ENCODE measurements at places on chromosomes 13 and 19.

- DNase-seq: no peak
These were observed at the start of gene SYDE1 for GRCh38 chr19:15107061-15108010. TSS of gene SYDE1 (plus strand) at chr19:15107401. CDS start at chr19:15107434, 33 bp downstream.

DNA sequence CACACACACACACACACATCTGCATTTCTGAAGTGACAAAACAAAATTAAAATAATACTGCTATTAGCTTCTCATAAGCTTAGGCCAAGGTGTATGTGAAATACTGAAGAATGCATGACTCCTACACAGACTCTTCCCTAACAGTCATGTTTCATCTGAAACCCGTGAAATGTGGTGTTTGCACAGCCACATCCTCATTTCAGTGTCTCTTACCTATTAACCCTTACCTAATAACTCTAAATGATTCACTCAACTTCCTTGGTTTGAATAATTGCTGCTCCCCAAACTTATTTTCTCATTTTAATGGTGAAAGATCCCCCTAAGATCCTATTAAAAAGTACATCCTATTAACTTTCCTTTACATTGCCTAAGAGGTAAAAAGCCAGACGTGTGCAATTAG is 117.6 kb downstream of the MIPEP start:
- DNase-seq: no peak

DNA sequence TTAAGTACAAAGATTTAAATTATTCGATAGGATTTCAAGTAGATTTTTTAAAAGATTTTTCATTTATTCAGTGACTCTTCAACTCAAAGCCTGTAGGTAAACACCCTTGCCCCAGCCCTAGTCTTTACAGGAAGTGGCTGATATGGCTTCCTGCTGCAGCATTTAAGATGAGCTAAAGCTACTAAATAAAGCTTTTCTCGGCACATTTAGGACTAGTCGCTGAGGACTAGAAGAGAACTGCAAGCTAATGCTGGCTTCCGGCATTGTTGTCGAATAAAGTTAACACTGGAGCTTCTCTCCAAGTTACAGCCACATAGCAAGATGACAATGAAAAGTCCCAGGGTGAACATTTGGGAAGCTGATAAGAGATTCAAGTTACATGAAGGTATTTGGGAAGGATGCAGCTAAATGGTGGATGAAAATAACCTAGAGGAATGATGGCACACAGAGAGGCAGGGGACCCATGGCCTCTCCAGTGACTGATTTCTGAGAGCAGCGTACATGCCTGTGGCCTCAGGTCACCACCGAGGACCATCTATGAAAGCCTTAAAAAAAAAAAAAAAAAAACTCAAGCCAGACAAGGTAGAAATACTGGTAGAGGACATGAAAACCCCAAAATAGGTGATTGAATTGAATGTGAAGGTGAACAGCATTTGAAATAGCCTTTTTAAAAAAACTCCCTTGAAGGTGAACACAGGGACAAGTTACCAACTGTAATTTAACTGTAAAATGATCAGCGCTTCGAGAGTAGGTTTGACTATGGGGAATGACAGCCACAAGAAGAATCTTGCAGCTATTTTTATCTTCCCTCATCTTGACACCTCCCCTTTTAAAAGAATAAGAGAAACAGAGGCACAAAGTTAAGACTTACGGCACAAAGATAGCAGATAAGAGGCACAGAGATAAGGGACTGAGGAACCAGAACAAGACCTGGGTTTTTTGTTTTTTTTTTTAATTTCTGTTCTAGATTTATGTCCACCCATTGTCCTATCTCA is 155.4 kb downstream of the DCT start:
- peak; percentile 72 for DNase-seq

DNA sequence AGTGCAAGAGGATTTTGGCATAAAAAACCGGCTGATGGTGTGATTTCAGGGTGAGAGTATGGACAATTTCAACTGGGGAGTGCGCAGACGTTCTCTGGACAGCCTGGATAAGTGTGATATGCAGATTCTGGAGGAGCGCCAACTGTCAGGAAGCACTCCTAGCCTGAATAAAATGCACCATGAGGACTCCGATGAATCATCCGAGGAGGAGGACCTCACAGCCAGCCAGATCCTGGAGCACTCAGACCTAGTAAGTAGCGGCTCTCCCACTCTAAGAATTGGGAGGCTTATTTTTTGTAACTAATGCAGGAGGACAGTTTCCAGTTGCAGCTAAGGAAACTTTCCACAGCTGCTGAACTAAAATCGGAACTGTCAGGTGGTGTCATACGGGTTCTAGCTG is 53.6 kb downstream of the ZAR1L start:
- no peak for DNase-seq

- peak; percentile 23 for DNase-seq
These were observed 11.6 kb upstream of the RETN start for GRCh38 chr19:7657131-7657751.

- DNase-seq: no peak
These were observed 31.9 kb downstream of the ATP4B start for GRCh38 chr13:113625965-113626721.

DNA sequence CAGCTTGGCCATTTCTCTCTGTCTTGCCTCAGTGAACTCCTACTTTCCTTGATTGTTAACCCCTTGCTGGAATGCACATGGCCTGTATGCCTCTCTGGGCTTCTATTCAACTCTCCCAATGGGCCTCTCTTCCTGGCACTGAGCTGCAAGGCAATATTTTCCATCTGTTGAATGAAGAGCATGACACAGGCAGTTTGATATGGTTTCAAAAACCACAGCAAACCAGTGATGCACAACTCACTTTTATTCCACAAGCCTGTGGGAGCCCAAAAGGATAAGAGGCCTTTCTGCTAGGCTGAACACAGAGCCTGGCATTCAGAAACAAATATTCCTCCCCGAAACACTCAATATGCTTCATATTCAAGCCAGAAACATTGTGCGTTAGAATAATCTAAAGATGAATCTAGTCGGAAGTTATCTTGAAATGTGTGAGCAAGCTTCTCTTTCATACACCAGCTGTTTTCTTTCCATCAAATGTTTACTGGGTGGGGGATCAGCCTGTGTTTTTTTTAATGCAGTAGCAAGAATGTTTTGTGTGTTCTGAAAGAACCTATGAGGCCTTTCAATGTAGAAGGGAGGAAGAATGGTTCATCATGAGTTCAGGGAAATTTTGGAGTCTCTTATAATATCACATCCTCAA is 443.1 kb upstream of the SPRY2 start:
- DNase-seq: no peak

DNA sequence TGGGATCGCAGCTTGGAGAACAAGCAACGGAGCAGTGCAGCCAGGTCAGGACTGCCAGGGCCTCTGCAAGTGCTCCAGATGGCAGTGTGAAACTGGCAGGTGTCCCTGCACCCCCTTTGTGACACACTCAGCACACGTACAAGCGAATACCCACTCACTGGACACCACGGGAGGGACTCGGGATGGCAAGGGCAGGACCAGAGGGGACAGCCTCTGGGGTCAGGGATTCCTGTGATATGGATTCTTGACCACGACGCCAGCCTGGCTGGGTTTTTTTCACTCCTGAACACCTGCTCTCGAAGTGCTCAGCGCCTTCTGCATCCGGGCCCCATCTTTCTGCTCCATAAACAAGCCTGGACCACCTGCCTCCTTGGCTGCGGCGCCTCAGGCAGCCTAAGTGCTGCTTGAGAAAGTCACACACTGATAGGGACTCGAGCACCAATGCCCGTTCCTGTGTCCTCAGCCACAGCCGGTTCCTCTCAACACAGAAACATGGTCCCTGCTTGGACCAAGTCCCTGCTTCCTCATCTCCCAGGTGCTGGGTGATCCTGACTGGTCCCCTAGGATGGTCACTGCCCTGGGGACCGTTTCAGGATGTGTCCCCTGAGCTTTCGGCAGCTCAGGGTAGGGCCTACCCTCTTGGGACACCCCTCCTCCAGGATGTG is 22.0 kb downstream of the ELAVL1 start:
- DNase-seq: no peak

DNA sequence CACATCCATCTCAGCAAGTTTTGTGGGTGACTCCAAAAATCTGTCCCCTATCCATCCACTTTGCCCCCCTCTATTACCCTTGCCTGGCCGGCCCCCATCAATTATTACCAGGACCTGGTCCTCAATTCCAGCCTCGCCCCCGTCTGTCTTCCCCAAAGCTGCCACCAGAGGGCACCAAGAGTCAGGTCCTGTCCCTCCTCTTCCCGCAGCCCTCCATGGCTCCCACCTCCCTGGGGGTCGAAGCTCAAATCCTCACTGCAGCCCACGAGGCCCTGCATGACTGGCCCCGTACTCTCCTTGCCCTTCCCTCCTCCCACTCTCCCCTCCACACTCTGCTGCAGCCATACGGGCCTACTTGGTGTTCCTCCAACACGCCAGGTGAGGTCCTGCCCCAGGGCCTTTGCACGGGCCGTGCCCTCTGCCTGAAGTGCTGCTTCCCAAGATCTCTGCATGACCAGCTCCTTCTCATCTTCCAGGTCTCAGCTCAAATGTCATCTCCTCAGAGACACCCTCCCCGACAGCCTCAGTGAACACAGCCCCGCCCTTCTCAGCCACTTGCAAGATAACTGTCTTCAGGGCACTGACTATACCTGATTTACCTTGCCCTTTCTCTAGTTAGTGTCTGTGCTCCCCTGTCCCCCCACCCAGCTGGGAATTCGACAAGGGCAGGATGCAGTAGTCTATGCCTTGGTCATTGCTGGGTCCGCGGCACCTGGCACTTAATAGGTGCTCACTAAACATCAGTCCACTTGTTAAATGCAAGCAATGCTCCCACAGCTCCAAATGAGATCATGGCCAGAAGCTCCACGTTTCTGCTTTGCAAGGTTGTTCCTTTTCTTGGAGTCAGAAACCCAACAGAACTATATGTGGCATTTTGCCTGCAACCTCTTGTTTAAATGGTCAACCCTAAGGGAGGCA is 16.8 kb upstream of the SEMA6B start:
- peak; percentile 64 for DNase-seq

DNA sequence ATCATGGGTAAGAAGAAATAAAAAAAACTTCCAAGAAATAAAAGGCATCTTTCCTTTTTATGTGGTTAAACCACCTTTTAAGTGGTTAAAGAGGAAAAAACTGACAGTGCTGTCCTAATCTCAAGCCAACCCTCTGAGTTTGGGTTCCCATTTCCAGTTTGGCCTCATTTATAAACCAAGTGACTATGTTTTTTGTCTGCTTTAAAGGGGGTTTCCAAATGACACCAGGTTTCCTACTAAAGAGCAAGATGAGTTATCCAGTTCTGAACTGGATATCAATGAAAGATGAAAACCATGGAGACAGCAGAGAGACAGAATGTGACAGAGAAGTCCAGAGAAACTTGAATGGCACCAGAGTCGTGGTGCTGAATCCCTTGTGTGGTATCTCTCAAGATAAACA is 251.5 kb downstream of the ABCC4 start:
- no peak for DNase-seq
